ENCODE measurements at places on chromosomes 13 and 19. TPM values are rescaled to one million over a fixed set of nuclear protein-coding genes. Genes with fewer than 3 reads are reported as not detected.

DNA sequence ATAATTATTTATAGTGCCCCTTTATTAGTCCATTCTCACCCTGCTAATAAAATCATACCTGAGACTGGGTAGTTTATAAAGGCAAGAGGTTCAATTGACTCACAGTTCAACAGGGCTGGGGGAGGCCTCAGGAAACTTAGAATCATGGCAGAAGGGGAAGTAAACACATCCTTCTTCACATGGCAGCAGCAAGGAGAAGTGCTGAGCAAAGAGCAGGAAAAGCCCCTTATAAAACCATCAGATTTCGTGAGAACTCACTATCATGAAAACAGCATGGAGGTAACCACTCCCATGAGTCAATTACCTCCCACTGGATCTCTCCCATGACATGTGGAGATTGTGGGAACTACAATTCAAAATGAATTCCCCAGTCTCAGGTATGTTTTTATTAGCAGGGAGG is 89.9 kb upstream of the STARD13 start:
- DNase-seq, result no peak
- H3K4me1 ChIP-seq, result peaks cover 10% of the 10 kb centered on the region
- H3K4me3 ChIP-seq, result no peak overlapping the region
- no peaks in the 10 kb centered on the region for H3K36me3 ChIP-seq
- no peaks in the 10 kb centered on the region for H3K27me3 ChIP-seq

DNA sequence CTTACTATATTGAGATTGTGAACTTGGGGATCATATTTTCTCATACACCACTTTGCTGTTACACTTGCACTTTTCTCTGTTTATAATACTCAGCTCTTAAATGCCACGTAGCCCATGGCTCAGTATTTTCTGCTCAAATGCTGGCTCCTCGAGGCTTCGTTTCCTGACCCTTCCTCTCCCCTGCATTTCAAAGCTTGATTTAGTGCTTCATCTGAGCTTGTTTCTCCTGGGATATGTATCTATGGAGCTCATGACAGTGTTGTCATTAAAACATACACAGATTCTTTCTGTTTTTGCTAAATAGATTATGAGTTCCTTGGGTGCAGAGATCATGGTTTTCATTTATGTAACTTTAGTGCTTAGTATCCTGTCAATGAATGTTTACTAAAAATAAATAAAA is 11.4 kb downstream of the CSNK1A1L start:
- H3K36me3 ChIP-seq, result no peaks in the 10 kb centered on the region
- H3K4me3 ChIP-seq, result no peak overlapping the region
- H3K27me3 ChIP-seq, result no peaks in the 10 kb centered on the region
- H3K27ac ChIP-seq, result no peak overlapping the region
- H3K4me1 ChIP-seq, result no peaks in the 10 kb centered on the region

- no peak overlapping the region for H3K4me3 ChIP-seq
- no peaks in the 10 kb centered on the region for H3K36me3 ChIP-seq
- no peak overlapping the region for H3K27ac ChIP-seq
- no peak for DNase-seq
- no peaks in the 10 kb centered on the region for H3K27me3 ChIP-seq
- H3K4me1 ChIP-seq, result no peaks in the 10 kb centered on the region
Observed at GRCh38 chr13:91280801-91281200, 66.7 kb upstream of the MIR17HG start.

The KLF1 gene
- not detected for total RNA-seq

- H3K27me3 ChIP-seq, result no peaks in the 10 kb centered on the region
- H3K4me3 ChIP-seq, result no peak overlapping the region
- DNase-seq, result no peak
Observed at GRCh38 chr13:95155093-95155492, 146.2 kb downstream of the ABCC4 start.

DNA sequence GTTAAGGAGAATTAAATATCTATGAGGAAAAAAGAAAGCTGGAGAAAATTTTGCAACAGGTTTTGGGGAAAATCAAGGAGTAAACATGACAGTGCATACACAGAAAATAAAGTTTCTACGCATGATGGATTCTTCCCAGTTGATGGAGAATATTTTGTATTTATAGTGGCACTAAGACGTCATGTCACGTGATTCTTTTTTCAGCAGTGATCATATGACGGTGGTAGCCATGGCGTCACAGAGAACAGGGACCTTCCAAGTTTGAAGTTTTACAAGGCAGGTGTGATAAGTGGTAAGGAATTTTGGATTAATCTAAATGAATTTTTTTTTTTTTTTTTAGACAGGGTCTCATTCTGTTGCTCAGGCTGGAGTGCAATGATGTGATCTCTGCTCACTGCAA is 8.5 kb downstream of the MBD3L1 start:
- H3K4me3 ChIP-seq, result no peak overlapping the region
- no peaks in the 10 kb centered on the region for H3K27me3 ChIP-seq
- H3K36me3 ChIP-seq, result no peaks in the 10 kb centered on the region
- no peak overlapping the region for H3K27ac ChIP-seq
- no peaks in the 10 kb centered on the region for H3K4me1 ChIP-seq

DNA sequence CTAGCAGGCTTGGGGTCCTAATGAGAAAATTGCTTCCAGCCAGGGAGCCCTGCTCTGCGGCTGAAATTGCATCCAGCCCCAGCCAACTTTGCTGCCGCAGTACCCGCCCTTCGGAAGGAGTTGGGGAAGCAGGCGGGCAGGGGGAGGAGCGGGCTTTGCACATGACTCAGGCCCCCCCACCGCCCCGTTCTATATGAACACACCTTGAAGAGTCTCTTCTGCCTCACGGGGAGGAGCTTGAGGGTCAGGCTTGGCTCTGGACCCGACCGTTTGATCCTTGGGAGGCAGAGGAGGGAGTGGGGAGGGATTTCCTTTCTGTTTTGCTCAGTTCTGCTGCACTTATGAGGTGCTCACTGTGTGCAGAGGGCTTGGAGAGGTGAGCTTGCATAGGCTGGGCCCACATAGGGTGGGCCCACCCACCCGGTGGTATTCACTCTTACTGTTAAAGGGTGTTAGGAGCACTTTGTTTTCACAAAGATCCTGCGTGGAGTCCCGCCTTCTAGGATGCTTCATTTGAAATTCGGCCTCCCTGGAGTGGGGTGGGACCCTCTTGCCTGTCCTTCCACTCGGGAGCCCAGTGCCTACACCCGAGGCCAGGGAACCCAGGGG is 46.5 kb downstream of the LYL1 start:
- H3K4me1 ChIP-seq, result peaks cover 11% of the 10 kb centered on the region
- H3K36me3 ChIP-seq, result no peaks in the 10 kb centered on the region
- H3K27ac ChIP-seq, result no peak overlapping the region
- no peak for DNase-seq

The FBXL12 gene
- total RNA-seq, result 19.0 TPM

DNA sequence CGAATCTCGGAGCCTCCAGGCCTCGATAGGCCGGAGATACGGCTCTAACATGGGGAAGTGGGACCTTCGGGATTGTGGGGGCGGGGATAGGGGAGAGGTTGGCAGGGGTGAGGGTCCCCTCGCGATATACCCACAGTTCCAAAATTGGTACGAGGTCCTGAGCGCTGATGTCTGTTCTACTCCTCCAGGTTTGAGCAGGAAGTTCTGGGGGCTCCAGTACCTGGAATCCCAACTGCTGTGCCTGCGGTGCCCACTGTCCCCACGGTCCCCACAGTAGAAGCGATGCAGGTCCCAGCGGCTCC is 447 bp downstream of the RBM42 start:
- H3K36me3 ChIP-seq, result peaks cover 44% of the 10 kb centered on the region
- no peak for DNase-seq
- H3K27ac ChIP-seq, result peak overlapping the region; percentile 75
- H3K4me1 ChIP-seq, result peaks cover 18% of the 10 kb centered on the region
- peak overlapping the region; percentile 76 for H3K4me3 ChIP-seq

- H3K27me3 ChIP-seq, result peaks cover 20% of the 10 kb centered on the region
- peaks cover 14% of the 10 kb centered on the region for H3K4me1 ChIP-seq
- no peak overlapping the region for H3K27ac ChIP-seq
- H3K36me3 ChIP-seq, result peaks cover 2% of the 10 kb centered on the region
Observed at GRCh38 chr19:51568456-51568855, 2.6 kb upstream of the ZNF175 start.

GRCh38 chr19:27776524-27776923 is 1436.4 kb downstream of the UQCRFS1 start:
- DNase-seq, result no peak
- H3K27me3 ChIP-seq, result no peaks in the 10 kb centered on the region
- H3K4me1 ChIP-seq, result no peaks in the 10 kb centered on the region
- no peak overlapping the region for H3K4me3 ChIP-seq
- H3K36me3 ChIP-seq, result no peaks in the 10 kb centered on the region
- no peak overlapping the region for H3K27ac ChIP-seq

- peak; percentile 19 for DNase-seq
- H3K36me3 ChIP-seq, result no peaks in the 10 kb centered on the region
- H3K4me3 ChIP-seq, result no peak overlapping the region
- H3K4me1 ChIP-seq, result no peaks in the 10 kb centered on the region
- H3K27ac ChIP-seq, result no peak overlapping the region
Observed at GRCh38 chr13:114222461-114222968, 12.2 kb upstream of the CDC16 start.

The TNNT1 gene
- total RNA-seq, result 5.0 TPM

GRCh38 chr13:109764470-109765291 is 21.7 kb downstream of the IRS2 start:
- no peaks in the 10 kb centered on the region for H3K27me3 ChIP-seq
- H3K4me1 ChIP-seq, result peaks cover 14% of the 10 kb centered on the region
- peak overlapping the region; percentile 46 for H3K27ac ChIP-seq
- no peak overlapping the region for H3K4me3 ChIP-seq
- no peaks in the 10 kb centered on the region for H3K36me3 ChIP-seq

- DNase-seq, result no peak
- H3K36me3 ChIP-seq, result no peaks in the 10 kb centered on the region
- no peaks in the 10 kb centered on the region for H3K4me1 ChIP-seq
- peaks cover 33% of the 10 kb centered on the region for H3K27me3 ChIP-seq
Observed at GRCh38 chr19:29591670-29592069, 14.4 kb upstream of the POP4 start.

DNA sequence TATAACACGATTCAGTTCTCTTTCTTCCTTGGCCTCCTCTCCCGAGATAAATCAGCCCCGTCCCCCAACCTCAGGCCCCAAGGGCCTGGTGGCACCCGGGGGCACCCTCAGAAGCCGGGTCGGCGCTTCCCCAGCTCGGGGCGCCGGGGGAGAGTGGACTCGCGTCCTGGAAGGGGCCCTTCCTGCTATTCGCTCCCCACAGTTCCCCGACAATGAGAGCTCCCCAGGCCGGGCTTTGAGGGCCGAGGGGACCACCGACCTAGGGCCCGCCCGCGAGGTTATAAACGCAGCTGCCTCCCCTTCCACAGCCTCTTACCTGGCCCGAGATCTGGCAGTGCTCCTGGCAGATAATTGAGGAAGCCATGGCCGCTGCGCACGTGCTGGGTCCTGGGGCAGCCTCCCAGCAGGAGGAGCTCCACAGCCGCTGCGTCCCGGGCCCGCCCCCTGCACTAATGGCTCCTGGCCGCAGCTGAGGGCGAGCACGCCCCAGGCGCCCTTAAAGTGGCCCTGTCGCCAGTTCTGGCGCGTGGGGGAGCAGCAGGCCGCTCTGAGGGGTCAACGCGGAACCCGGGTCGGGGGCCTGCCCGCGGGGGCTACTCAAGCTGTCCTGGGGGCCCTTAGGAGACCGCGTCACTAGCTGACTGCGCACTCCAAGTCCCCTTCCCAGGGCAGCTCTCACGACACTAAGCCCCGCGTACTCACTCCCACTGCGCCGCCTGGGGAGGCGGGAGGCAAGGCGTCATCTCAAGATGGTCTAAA is at the start of gene SOHLH2:
Gene SOHLH2, minus strand, starts transcription at position 394 of the 759 bp plus-strand sequence. Its CDS starts 30 bp downstream, at position 364.
- no peak within 1 kb of the TSS for H3K27ac ChIP-seq
- no peak for DNase-seq

- H3K4me1 ChIP-seq, result peaks cover 24% of the 10 kb centered on the region
- H3K27ac ChIP-seq, result peak within 1 kb of the TSS; percentile 84
- H3K36me3 ChIP-seq, result no peaks in the 10 kb centered on the region
- H3K27me3 ChIP-seq, result no peaks in the 10 kb centered on the region
- peak within 1 kb of the TSS; percentile 90 for H3K4me3 ChIP-seq
Observed at GRCh38 chr13:42272115-42272803, at the start of gene AKAP11. Gene AKAP11, plus strand, starts transcription at chr13:42272152. Its CDS starts 14,197 bp downstream, at chr13:42286349.

- H3K27ac ChIP-seq, result peak overlapping the region; percentile 97
- H3K4me3 ChIP-seq, result no peak overlapping the region
Observed at GRCh38 chr19:2428321-2428690, 920 bp upstream of the TIMM13 start.

The TGDS gene
- 23.7 TPM for total RNA-seq

The CD79A gene
- total RNA-seq, result not detected

The ZFP36 gene
- total RNA-seq, result 49.7 TPM

DNA sequence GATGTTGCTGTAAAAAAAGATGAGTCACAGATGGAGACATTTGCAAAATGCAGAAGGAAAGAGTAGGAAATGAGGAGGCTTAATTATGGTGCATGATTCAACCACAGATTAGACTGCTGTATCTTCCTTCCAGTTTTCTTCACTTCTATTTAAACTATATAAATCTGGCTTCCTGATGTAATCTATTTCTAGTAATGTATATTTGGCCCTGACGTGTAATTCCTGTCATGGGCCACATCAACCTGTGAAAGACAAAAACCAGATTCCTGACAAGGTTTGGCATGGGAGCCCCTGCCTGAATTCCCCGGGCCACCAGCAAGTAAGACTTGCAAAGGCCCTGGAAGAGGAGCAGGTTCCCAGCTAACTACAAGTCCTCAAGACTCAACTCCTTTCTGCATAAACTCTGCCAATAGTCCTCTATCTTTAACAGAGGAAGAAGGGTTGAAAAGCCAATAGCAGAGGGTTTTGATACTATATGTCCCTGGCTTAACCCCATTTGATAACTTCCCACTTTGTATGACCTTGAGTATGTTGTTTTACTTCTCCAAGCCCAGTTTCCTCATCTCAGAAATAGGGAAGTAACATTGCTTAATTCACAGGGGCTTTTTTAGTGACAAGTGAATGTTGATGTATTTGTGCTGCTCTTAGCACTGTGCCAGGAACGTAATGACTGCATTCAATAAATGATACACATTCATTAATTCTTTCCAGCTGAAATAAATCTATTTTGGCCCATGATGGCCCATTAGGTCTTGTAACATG is 172.7 kb downstream of the SPRY2 start:
- no peaks in the 10 kb centered on the region for H3K36me3 ChIP-seq
- no peak for DNase-seq
- H3K4me1 ChIP-seq, result no peaks in the 10 kb centered on the region
- H3K4me3 ChIP-seq, result no peak overlapping the region

The LMTK3 gene
- 0.55 TPM for total RNA-seq

- H3K4me1 ChIP-seq, result no peaks in the 10 kb centered on the region
- H3K27ac ChIP-seq, result no peak overlapping the region
- peaks cover 8% of the 10 kb centered on the region for H3K27me3 ChIP-seq
- no peak for DNase-seq
- no peaks in the 10 kb centered on the region for H3K36me3 ChIP-seq
Observed at GRCh38 chr19:29309637-29310036, 96.7 kb upstream of the UQCRFS1 start.
